ENCODE measurements at places on chromosomes 16 and 17.

DNA sequence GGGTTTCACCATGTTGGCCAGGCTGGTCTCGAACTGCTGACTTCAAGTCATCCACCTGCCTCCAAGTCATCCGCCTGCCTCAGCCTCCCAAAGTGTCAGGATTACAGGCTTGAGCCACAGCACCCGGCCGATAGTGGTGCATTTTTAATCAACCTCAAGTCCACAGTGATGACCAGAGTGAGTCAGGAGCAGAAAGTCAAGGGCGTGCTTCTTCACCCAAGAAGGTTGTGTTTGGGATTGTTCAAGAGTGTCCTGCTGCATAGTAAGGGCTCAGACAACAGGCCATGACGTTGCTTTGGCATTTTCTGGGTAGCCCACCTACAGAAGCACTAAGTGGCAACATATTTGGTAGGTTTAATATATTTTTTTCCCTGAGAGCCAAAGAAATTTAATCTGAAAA is 108.3 kb upstream of the FAM20A start:
- no peak for DNase-seq

DNA sequence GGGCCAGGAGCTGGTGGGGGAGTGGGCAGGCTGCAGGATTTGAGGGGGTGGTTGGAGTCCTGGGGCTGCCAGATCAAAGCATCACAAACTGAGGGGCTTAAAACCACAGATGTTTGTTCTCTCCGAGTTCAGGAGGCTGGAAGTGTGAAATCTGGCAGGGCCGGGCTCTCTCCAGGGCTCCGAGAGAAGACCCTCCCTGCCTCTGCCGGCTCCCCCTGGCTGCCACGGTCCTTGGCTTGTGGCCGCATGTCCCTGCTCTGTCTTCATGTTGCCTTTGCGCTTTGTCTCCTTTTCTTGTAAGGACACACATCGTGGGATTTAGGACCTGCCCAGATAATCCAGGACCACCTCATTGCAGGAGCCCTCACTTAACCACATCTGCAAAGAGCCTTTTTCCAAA is 139.8 kb upstream of the GSE1 start:
- no peak for DNase-seq

DNA sequence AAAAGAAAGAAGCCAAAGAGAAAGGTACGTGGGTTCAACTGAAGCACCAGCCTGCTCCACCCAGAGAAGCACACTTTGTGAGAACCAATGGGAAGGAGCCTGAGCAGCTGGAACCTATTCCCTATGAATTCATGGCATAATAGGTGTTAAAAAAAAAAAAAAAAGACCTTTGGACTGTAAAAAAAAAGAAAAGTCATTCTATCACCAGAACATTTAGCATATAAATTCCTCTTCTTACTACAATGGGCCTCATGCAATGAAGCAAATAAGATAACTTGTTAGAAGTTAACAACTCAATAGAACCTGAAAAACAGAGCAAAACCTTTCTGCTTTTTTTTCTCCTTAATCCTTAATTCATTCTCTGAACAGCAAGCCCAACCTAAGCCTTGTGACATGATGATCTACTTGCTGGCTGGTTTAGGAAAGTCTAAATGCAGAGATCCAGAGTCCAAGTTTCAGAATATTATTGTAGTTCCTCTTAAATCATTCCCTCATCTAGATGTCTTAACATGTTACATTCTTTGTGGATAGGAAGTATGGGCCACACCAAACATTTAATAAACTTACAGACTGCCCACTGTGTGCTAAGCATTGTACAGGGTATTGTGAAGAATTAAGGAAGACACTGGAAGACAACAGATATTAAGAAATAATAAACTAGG is 45.4 kb downstream of the BRCA1 start:
- DNase-seq = no peak

DNA sequence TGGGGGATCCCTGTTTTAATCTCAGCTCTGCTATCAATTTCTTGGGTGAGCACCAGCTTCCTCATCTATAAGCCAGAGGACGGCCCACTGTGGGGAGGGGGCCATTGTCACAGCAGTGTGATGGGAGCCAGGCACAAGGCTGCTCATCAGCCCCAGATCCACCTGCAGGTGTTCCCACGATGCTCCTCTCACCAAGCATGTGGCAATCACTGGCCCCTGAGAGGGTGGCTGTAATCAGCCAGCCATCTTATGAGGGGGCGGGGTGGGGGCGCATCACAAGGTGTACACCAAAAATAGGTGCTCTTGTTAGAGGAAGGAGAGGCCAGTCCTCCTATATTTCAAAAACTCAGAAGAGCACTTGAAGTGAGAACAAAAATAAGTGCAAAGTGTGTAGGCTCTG is 31.2 kb downstream of the HNF1B start:
- no peak for DNase-seq

- DNase-seq = no peak
These were observed 72.4 kb downstream of the CES1 start for GRCh38 chr16:55760310-55761001.

- no peak for DNase-seq
These were observed 2.1 kb downstream of the MFAP4 start for GRCh38 chr17:19384723-19385391.

GRCh38 chr17:65627108-65627507 is 65.7 kb upstream of the AXIN2 start:
- DNase-seq = no peak

GRCh38 chr17:6548578-6549330 is 7.6 kb downstream of the PITPNM3 start:
- no peak for DNase-seq

DNA sequence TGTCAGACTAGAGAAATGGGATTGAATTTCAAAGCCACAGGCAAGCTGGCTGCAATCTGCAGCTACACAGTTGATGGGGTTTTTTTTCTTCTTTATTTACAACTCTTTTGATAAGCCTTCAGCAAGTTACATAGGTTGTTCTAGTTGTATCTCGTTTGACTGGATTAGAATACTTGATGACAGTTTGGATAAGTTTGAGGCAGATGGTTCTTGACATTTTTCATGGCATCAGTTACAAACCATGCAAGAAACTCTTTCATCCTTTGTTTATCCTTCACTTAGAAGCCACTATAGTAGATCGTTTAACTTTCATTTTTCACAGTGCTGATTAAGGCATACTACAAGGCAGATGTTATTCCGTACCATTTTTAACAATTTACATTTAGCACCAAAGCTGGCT is 238.9 kb downstream of the TOX3 start:
- no peak for DNase-seq

DNA sequence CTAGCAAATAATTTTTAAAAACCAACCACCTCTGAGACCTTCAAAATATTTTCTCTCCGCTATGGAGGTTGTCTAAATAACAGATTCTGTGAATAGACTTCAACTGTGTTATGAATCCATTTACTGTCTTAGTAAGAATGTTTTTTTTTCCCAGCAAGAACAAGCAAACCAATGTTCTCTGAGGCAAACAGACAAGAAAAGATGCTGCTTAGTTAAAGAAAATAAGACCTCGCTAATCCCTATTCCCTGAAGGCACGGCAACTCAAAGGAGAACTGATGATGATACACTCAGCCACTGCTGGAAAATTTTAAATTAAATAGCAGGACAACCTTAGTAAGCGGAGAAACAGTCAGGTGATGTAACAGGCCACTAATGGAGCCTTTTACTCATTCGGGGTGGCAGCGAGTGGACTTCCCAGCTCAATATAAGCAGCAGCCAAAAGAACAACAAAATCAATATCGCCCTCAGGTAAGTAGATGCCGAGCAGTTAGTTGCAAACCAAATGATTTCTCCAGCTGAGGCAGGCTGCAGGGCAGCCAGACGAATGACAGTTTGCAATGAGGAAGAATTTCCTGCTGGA is 81.8 kb downstream of the CPPED1 start:
- peak; percentile 92 for DNase-seq

- no peak for DNase-seq
These were observed 2.3 kb upstream of the ITGA3 start for GRCh38 chr17:50053654-50053960.

DNA sequence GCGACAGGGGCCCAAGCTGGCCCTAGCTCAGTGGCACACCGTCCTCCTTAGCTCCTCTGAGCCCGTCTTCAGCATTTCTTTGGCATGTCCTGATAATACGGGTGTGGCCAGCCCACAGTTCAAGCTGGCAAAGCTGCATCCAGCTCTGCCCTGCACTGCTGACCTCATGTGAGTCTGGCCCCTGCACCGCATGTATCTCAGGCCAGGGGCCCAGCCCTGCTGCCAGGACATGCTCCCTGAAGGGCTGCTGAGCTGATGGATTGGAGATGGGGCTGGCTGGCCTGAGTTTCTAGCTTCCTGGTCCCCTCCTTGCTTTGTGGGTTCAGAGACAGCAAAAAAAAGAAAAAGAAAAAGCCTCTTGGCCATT is 2.4 kb downstream of the DOC2B start:
- DNase-seq = no peak

DNA sequence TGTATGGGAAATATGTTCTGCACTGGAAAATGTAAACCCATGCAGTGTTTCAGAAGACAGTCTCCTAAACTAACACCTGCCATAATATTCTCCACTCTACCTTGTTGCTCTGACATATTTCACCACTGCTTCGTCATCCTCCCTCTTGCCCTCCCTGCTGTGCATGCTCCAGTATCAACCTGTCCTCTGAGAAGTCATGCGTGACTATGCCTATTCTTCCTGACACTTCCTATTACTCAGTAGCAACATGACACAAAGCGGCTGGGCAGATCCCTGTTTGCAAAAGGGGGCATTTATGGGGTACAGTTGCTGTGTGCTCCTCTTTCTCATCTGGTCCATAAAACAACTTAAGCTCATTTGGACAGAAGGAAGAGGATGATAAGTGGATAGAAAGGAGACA is 805.6 kb upstream of the EEF2KMT start:
- no peak for DNase-seq

GRCh38 chr17:28295677-28296578 is 23.1 kb upstream of the TMEM97 start:
- no peak for DNase-seq

DNA sequence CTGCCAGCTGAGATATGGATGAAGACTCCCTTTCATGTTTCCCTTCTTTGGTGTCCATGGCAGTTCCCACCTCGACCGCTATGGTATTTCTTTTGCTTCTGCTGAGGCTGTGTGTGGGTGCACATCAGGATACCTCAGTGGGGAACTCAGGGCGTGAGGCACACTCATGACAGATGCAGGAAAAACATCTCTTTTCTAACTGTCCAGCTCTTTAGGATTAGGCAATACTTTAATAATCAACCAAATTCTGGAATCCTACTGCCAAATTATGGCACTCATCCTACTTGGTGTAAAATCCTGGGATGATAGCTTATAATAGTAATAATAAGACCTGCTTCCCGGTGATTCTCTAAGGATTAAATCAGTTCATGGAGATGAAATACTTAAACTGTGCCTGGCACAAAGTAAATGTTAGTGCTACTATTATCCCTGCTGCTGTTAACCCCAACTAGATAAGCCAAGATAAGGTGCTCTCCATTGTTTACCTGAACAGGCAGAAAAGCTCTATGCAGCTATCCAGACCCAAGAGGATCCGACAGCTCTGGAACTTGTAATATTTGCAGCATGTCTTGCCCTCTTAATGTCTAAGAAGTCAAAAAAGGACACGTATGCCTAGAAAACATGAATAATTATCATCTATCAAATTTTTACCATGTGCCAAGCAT is 543.3 kb downstream of the WWOX start:
- no peak for DNase-seq

GRCh38 chr17:50469208-50469605 is 527 bp upstream of the CHAD start:
- DNase-seq = no peak

GRCh38 chr16:9526791-9527190 is 435.3 kb downstream of the HAPSTR1 start:
- no peak for DNase-seq

DNA sequence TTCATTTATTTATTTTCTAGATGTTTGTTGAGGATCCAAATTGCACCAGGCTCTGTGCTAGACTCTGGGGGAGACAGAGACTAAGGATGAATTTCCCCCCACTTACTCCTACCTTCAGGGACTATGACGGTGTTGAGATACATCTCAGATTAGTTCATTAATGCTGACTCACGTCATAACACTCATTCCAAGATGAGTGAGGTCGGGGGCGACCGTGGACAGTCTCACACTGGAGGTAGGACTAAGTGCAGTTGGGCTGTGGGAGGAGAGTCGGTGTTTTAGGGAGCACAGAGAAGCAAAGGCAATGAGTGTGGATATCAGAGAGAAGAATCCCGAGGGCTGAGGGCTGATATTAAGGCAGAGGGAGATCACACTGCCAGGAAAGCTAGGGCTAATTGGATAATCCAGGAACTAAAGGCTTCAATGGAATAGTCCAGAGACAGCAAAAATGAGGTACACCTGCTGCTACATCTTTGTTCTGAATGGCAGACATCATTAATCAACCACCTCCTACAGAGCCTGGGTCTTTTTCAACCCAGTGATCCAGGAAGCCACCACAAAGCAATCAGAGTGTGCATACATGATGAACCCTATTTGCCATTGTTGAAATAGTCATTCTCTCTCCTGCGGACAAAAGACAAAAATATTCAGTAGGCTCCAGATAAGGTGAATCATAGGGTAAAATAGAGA is 38.6 kb upstream of the CACNG4 start:
- no peak for DNase-seq

DNA sequence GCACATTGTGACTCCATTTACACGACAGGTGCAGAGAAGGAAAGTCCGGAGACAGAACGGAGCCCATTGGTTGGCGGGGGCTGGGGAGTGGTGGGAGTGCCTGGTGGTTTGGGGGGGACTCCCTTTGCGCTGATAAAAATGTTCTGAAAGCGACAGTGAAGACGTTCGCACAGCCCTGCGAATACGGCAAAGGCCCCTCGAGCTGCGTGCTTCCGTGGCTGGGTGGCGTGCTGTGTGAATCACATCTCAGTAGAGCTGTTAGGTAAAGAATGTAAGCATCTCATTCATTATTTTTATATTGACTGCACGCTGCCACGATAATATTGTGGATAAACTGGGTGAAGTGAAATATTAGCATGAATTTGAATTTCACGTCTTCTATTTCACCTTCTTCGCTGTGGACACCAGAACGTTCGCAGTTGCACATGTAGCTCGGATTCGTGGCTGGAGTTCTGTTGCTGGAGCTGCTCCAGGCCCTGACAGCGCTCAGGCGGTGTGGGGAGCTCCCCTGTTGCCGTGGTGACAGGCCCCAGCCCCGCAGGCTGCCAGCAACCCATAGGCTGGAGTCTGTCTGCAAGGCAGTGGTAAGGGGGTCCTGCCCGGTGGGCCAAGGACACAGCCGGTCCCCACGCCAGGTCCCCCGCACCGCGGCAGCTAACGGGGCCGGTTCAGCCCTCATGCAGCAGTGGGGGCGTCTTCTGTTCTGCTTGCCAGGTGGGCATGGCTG is 44.6 kb downstream of the SOX8 start:
- no peak for DNase-seq

- DNase-seq = no peak
These were observed 54.4 kb downstream of the SCNN1G start for GRCh38 chr16:23236983-23237382.
